ENCODE measurements at places on chromosomes 6 and 20.
A peak's percentile ranks its signal among the peaks of the same experiment; 100 is the strongest.

GRCh38 chr20:55086421-55086820 lies 611.0 kb downstream of the DOK5 start:
- no peak for DNase-seq

DNA sequence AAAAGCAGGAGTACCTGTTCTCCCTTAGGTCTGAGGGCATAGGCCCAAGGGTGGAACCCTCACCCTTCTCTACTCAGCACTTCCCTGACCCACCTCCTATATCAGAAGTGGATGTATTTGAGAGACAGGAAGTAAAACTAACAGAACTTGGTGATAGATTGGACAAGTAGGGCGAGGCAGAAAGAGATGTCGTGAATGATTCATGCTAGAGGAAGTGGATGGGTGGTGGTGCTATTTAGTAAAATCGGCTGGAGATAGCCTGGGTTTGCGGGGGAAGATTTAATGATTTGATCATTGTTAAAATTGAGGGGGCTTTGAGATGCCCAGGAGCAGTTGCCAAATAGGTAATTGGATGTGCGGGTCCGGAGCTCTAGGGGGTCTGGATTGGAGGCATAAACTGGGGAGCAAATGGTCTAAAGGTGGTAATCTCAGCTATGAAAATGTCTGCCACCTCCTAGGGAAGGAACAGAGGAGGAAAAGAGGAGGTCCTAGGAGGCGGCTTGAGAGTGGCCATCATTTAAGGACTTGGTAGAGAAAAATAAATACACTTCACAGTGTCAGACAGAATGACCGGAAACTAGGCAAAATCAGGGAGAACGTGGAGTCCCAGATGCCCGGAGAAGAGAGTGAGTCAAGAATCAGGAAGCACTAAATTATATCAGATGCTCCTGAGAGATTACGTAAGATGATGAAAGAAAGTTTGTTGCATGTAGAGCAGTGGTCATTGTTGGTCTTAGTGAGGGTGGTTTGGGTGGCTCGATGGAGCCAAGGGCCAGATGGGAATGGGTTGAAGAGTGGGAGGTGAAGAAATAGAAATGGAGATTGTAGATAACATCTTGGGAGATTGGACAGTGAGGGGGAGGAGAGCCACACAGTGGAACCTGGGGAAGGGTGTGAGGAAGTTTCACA lies 142.0 kb downstream of the CEP57L1 start:
- DNase-seq, result no peak

DNA sequence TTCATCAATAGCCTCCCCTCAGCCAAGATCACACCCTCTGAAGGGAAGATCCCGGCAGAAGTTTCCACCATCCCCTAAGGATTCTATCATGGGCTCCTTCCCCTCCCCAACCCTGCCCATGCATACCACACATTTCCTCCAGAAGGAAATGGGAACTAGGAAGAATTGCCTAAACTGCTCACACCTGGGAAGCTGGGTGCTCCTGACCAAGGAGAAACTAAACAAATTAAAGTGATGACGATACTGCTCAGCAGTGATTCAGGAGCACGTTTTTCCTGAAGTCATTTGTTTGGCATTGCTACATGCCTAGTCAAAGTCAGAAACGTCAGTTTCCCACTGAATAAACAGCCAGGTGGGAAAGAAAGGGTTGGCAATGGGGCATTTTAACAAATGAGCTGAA lies 136.1 kb upstream of the CDYL start:
- no peak for DNase-seq

DNA sequence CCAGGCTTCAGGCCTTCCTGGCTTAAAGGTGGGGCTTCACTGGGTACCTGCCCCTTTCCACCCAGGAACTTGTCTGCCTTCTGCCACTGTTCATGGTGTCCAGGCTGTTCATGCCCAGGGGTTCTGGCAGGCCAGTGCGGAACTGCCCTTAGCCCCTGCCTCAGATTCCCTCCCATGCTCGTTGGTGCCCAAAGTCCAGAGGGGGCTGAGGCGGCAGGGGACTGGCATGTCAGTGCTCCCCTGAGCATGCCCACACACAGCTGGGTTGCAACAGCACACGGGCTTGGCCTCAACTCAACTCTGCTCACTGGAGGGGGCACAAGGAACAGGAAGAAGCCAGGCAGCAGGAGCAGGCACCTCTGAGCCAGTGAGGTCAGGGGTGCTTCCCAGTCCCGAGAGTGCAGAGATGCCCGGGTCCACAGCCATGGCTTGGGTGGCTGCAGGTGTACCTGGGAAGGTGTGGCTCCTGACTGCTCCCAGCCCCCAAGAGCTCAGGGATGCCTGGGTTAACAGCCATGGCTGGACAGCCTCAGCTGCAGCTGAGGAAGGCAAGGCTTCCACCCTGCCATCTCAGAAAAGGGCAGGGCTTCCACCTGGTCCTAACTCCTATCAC lies 845.9 kb downstream of the EYS start:
- DNase-seq, result no peak

DNA sequence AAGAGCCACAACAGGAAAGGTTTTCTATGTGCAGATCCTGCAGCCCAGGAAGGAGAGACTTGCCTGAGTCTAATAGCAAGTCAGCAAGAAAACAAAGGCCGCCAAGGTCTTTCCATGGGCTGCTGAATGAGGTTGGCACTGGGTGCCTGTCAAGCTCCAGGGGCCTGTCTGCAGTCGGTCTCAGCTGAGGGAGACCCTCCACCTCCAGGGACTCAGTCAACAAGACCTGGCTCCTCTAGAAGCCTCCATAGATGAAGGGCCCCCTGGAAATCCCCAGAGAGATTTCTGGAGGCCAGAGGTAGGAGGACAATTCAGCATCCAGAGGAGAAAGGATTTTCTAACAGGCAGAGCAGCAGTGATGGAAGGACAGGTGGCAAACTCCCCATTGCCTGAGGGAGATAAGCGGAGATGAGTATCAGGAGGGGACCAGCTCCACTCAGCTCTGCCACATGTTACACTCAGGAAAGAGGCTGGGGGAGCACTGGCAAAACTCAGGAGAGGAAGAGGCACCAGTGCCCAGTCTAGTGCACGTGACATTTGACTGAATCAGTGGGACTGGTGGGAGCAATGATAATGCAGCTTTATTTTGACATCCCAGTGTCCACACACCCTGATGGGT lies 33.5 kb upstream of the FKBP1A start:
- no peak for DNase-seq

GRCh38 chr20:58650181-58650775 lies 805 bp upstream of the STX16 start:
- DNase-seq, result peak; percentile 54

DNA sequence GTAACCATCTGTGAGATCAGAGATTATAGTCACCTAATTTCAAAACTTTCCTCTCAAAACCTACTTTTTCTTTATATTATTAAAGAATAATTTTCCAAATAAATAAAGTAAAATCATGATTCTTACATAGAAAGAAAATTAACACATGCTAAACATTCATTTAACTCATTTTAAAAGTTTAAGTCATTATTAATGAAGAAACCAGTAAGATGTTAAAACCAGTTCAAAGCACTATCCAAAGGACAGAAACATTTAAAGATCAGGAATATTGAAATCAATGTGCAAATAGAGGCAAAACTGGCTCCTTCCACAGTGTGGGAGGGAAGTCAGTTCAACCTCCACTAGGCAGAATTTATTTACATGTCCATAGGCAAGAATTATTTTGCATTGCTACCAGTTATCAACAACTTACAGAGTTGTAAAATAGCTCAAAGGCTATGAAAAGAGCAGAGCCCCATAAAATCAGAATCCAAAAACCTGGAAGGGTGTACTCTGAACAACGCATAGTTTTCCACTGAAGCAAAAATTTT lies 146.9 kb downstream of the KHDC1L start:
- DNase-seq, result no peak

- DNase-seq, result no peak
These were observed 546 bp upstream of the KLHL32 start for GRCh38 chr6:96923871-96924493.

DNA sequence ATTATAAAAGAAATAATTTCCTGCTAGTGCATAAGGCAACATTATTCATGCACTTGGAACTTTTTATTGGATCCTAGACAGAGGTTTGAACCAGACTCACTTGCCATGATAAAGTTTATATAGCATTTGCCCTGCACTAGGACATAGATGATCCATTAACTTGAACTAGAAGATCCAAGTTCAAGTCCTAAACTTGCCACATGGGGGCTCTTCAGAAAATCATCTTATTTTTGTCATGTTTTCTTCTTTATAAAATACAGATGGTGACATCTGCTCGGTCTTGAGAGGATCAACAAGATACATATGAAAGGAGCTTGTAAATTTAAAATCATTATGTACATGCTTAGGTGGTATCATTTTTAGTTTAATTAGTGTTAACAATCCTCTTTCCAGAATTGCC lies 94.5 kb downstream of the SIM1 start:
- no peak for DNase-seq

- no peak for DNase-seq
These were observed 553.7 kb downstream of the CD109 start for GRCh38 chr6:74249658-74250057.

DNA sequence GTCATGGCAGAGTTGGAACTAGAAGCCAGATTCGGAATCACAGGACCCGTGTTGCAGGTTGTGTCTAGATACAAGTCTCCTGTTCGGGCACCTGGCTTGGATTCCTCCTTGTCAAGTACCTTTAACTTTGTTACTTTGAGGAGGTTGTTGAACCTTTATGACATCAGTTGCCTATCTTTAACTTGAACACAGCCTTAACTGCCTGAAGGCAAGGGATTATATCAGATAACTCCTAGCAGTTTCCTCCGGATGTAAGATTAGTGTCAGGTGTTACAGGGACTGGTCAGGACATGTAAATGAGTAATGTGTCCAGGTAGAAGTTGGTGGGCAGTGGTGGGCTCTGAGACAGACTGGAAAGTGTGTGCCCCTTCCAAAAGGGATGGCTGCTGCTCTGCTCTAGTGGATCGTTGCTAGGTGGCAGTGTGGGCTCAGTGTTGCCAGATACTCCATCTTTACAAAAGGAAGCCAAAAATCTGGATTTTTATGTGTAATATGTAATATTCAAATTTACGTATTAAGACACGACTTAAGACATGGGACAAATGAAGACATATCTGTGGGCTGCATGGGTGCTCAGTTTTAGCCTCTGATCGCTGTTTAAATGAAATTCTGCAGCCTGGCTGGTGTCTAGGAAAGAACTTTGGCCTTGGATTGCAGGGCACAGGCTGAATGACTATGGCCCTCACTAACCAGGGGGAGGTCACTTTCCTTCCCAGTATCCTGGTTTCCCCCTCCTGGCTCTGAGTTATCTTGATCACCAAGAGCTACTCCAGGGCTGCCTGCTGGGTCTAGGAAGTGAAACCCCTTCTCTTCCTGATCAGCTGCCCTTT lies 27.1 kb downstream of the CHMP4B start:
- no peak for DNase-seq

- peak; percentile 84 for DNase-seq
These were observed 109.6 kb downstream of the RTN4IP1 start for GRCh38 chr6:106519460-106520394.

DNA sequence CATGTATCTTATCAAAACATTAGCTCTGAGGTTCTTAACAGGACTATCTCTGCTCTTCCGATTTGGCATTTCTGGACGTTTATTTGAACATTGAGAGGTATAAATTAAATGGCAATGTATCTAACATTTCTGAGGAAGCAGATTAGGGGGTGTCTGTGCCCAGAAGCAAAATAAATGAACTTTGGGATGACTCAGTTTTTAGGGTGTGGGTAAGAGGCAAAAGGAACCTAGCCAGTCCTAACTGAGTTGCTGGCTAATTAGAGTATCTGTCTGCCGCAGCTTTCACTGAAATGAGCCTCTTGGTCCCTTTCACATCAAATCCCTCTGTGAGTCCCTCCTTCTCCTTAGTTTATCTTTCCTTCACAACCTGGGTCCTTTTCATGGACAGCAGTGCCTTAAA lies 1.1 kb downstream of the RNF144B start:
- no peak for DNase-seq

- no peak for DNase-seq
These were observed 243.8 kb upstream of the FOXQ1 start for GRCh38 chr6:1068068-1068467.

DNA sequence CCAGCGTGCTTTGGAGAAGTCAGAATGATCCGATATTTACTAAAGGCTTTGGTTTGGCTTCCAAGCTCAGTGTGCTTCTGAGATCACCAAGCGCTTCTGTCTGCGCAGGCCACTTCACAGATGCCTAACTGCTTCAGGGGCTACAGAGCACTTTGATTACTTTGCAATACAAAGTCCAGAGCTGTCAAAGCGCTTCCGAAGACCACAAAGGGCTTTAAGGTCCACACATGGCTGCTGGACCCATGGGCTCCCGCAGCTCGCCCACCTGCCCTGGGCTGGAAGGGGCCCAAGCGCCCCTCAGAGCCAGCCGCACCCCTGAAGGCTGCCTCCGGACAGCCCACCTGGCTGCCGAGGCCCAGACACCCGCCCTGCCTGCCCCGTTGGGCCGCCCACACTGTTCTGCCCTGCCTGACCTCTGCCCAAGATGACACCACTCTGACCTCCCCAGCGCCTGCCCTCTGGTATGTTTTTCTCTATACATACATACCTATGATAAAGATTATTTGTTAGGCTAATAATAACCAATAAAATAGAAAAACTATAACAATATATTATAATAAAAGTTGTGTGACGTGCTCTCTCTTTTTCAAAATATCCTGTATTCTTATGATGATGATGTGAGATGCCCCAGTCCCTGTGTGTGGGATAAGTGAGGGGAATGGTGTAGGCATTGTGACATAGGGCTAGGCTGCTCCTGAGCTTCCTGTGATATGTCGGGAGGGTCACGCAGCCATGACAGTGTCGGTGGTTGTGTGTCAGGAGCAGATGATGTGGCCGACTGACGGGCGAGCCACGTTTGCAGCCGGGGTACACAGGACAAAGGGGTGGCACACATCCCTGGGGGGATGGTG lies 22.6 kb downstream of the DYNLT1 start:
- no peak for DNase-seq

GRCh38 chr6:82775361-82775760 lies 290.3 kb downstream of the UBE3D start:
- DNase-seq, result no peak

GRCh38 chr20:46036370-46036769 lies 7.4 kb downstream of the SLC12A5 start:
- DNase-seq, result no peak

DNA sequence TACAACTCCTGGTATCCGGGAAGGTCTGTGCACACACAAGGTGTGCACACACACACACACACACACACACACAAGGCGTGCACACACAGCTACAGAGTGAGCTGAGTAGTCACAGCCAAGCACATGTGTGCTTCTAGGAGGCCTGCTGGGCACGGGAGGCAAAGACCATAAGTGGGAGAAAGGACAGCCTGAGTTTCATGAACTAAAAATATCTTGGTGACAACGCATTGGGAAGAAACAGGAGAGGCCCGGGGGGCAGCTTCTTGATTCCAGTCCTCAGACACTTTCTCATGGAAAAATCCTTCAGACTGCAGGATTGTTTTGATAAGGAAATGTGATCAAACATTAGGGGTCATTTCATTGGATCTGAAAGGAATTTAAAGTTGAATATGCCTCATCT lies 2.6 kb downstream of the TRAF3IP2 start:
- no peak for DNase-seq

All from activated CD4-positive, alpha-beta T cell treated with anti-CD3 and anti-CD28 coated beads, Interleukin-2, amount 50 U/mL, for 48 hours (primary cell).